Lung (tissue), 17 donors: ENCODE measurements at places on chromosomes 5 and 9.
A peak's percentile ranks its signal among the peaks of the same experiment; 100 is the strongest.

DNA sequence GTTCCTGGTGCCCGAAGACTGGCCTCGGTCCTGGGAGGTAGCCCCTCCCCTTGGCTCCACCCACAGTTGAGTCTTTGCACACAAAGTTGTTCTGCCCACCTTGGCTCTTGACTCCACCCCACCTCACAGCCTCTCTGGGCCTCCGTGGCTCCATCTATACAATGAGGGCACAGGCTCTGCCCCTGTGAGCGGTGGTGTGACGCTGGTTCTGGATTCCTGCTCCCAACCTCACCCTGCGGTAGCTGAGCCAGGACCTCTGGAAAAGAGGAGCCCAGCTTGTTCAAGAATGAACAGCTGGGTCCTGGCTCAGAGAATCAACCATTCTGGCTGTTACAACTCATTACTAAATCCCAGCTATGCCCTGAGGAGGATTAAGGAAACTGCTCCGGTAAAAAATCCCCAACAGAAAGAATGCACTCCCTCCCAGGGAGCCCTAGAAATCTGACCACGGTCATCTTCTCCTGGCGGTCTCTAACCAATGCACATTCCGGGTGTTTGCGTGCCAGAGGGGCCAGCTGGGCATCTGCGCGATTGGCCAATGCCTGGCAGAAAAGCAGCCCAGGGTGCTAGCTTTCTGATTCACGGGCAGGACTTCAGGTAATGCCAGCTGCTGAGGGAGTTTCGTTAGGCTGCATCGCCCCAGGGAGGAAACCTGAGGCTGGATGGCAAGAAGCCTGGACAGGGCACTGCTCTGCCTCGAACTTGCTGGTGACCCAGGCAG lies 9.9 kb upstream of the GRHPR start:
- no peaks in the 10 kb centered on the region for H3K4me1 ChIP-seq
- no peaks in the 10 kb centered on the region for H3K36me3 ChIP-seq
- peak; percentile 53 for DNase-seq
- no peaks in the 10 kb centered on the region for H3K27me3 ChIP-seq
- H3K27ac ChIP-seq: no peak overlapping the region

GRCh38 chr5:132293992-132294727 lies at the start of gene SLC22A4:
Gene SLC22A4 (plus strand): TSS chr5:132294394. CDS start chr5:132294617, 223 bp downstream.
- no peaks in the 10 kb centered on the region for H3K36me3 ChIP-seq
- peak within 1 kb of the TSS; percentile 44 for H3K4me3 ChIP-seq
- H3K27ac ChIP-seq: peak within 1 kb of the TSS; percentile 90
- DNase-seq: peak; percentile 97

DNA sequence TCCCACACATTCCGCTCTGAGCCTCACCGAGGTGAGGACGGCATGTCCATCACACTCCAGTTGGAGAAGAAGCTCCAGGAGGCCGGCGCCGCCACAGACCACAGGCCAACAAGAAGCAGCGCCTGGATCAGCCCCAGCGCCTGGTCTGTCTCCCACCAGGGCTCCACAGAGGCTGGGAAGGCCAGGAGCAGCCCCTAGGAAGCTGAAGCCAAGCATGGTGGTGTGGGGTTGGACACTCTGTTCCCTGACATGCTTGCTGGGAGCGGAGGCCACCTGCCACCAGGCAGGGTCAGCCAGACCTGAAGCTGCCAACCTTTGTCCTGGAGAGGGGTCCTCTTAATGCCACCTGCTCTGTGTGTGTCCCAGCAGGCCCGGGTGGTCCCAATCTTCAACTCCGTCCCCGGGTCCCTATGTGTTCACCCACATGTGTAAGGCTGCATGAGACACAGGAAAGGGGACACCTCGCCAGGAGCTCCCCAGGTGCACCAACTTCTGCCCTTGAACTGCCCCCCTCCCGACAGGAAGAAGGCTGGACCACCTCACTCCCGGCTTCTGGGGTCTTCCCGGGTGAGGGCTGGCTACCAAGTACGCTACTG lies 140.1 kb upstream of the PPP1R26 start:
- peaks cover 12% of the 10 kb centered on the region for H3K27me3 ChIP-seq
- no peak for DNase-seq
- H3K36me3 ChIP-seq: no peaks in the 10 kb centered on the region
- H3K4me1 ChIP-seq: peaks cover 3% of the 10 kb centered on the region
- no peak overlapping the region for H3K4me3 ChIP-seq

DNA sequence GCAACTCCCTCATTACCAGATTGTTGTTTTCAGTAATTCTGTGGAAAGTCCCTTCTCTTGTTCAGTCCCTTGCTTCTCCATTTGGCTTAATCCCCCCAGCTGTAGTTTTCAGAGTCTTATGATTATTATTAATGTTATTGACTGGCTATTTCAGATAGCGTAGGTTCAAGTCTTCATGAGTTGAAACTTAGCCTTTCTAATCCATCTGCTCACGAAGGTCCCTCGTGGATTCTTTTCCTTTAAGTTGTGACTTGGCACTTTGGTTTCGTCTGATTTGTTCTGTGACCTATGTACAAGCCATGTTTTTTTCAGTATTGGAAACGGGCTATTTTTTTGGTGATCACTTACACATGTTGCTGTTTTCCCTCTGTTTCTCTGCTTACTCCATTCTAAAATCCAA lies 260.3 kb downstream of the TMEM167A start:
- no peak overlapping the region for H3K27ac ChIP-seq
- no peak overlapping the region for H3K4me3 ChIP-seq
- H3K36me3 ChIP-seq: no peaks in the 10 kb centered on the region
- no peaks in the 10 kb centered on the region for H3K27me3 ChIP-seq
- DNase-seq: no peak

GRCh38 chr9:69097923-69098593 lies 62.5 kb downstream of the FXN start:
- no peaks in the 10 kb centered on the region for H3K36me3 ChIP-seq
- no peak for DNase-seq
- H3K27ac ChIP-seq: no peak overlapping the region
- H3K4me3 ChIP-seq: no peak overlapping the region

DNA sequence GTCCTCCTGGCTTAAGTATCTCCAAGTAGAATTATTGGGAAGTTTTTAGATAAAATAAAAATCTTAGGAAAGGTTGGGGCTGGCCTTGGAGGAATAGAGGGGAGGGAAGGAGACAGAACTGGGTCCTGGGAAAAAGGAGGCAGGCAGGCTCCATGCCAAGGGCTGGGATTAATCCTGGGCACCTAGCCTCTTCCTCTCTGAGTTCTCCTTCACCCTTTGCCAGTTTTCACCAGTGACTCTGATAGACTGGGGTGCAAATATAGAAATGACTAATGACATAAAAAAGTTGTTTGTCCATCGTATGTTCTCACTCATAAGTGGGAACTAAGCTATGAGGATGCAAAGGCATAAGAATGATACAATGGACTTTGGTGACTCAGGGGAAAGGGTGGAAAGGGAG lies 81.9 kb downstream of the RMI1 start:
- H3K27ac ChIP-seq: no peak overlapping the region
- H3K4me3 ChIP-seq: no peak overlapping the region
- no peak for DNase-seq

- H3K36me3 ChIP-seq: peaks cover 45% of the 10 kb centered on the region
- no peaks in the 10 kb centered on the region for H3K27me3 ChIP-seq
- H3K27ac ChIP-seq: no peak overlapping the region
- DNase-seq: no peak
- no peak overlapping the region for H3K4me3 ChIP-seq
Measured at GRCh38 chr9:104835161-104835560, 71.2 kb downstream of the NIPSNAP3B start.

GRCh38 chr9:2720179-2720654 lies 2.9 kb downstream of the KCNV2 start:
- H3K4me3 ChIP-seq: no peak overlapping the region
- no peaks in the 10 kb centered on the region for H3K36me3 ChIP-seq
- peaks cover 5% of the 10 kb centered on the region for H3K4me1 ChIP-seq
- H3K27me3 ChIP-seq: no peaks in the 10 kb centered on the region

GRCh38 chr9:98897745-98898144 lies 46.0 kb upstream of the COL15A1 start:
- H3K27ac ChIP-seq: no peak overlapping the region
- DNase-seq: no peak
- no peak overlapping the region for H3K4me3 ChIP-seq
- no peaks in the 10 kb centered on the region for H3K27me3 ChIP-seq

DNA sequence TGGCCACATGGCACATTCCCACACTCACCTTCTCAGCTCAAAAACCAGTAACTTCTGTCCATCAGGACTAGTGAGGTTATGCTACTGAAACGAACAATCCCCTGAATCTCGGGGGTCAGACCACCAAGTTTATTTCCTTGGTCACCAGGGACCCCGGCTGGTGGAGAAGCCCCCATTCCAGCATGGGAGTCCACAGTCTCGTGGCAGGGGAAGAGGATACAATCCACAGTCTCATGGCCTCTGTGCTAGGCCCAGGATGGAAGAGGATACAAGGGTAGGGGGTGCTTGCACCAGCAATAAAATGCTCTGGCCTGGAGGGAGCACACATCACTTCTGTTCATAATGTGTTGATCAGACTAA lies 7.4 kb upstream of the CARD19 start:
- peaks cover 13% of the 10 kb centered on the region for H3K4me1 ChIP-seq
- H3K36me3 ChIP-seq: no peaks in the 10 kb centered on the region
- DNase-seq: no peak
- no peak overlapping the region for H3K4me3 ChIP-seq
- no peaks in the 10 kb centered on the region for H3K27me3 ChIP-seq

GRCh38 chr5:55418994-55419968 lies 111.5 kb downstream of the MTREX start:
- no peak overlapping the region for H3K4me3 ChIP-seq
- H3K27ac ChIP-seq: no peak overlapping the region
- peaks cover 12% of the 10 kb centered on the region for H3K4me1 ChIP-seq
- no peak for DNase-seq
- peaks cover 18% of the 10 kb centered on the region for H3K36me3 ChIP-seq

GRCh38 chr5:114387433-114387832 lies 25.6 kb downstream of the KCNN2 start:
- H3K4me1 ChIP-seq: no peaks in the 10 kb centered on the region
- no peak for DNase-seq
- no peak overlapping the region for H3K27ac ChIP-seq
- no peaks in the 10 kb centered on the region for H3K36me3 ChIP-seq
- H3K27me3 ChIP-seq: no peaks in the 10 kb centered on the region

DNA sequence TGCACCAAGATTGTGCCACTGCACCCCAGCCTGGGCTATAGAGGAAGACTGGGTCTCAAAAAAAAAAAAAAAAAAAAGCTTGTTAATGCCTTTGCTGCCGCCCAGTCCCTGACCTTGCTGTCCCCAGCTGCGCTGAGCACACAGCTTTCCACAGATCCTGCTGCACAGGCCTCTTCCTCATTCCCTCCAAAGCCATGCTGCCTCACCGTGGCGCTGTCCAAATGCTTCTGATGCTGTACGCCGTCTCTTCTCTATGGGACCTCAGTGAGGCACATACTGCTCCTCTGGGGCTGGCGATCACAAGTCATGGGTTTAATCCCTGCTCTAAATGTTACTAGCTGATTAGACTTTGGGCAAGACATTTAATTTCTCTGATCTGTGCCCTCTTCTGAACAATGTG lies 234.1 kb downstream of the FBXL7 start:
- H3K27ac ChIP-seq: no peak overlapping the region
- H3K36me3 ChIP-seq: no peaks in the 10 kb centered on the region
- peaks cover 11% of the 10 kb centered on the region for H3K4me1 ChIP-seq
- no peak overlapping the region for H3K4me3 ChIP-seq

DNA sequence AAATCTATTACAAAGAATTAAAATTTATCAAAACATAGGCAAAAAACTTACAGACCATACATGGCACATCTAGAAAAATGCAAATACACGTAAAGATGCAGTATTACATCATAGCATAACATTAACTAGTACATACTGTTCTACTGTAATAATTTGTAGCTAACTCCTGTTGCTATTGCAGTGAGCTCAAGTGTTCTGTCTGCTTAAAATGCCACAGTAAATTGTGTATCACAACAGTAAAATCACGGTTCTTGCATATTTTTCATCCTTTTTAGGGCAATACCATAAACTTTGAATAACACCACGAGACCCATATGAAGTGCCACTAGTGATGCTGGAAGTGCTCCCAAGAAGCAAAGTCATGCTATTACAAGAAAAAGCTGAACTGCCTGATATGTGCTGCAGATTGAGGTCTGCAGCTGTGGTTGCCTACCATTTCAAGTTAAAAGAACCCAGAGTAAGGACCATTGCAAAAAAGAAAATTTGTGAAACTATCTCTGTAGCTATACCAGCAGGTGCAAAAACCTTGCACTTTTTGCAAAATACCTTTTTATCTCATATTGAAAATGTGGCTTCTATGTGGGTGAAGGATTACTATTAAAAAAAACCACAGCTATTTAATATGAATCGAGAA lies 14.2 kb downstream of the HOMER1 start:
- DNase-seq: no peak
- no peaks in the 10 kb centered on the region for H3K4me1 ChIP-seq
- no peak overlapping the region for H3K4me3 ChIP-seq
- no peaks in the 10 kb centered on the region for H3K27me3 ChIP-seq
- no peak overlapping the region for H3K27ac ChIP-seq

- peaks cover 2% of the 10 kb centered on the region for H3K4me1 ChIP-seq
- H3K27ac ChIP-seq: no peak overlapping the region
- peak; percentile 79 for DNase-seq
- no peaks in the 10 kb centered on the region for H3K27me3 ChIP-seq
Measured at GRCh38 chr5:168987543-168988300, 313.2 kb downstream of the SLIT3 start.

- H3K27me3 ChIP-seq: no peaks in the 10 kb centered on the region
- peaks cover 7% of the 10 kb centered on the region for H3K4me1 ChIP-seq
- no peak for DNase-seq
- H3K4me3 ChIP-seq: peak overlapping the region; percentile 75
- peak overlapping the region; percentile 82 for H3K27ac ChIP-seq
Measured at GRCh38 chr9:135960411-135961276, 529 bp downstream of the UBAC1 start.

- DNase-seq: no peak
- no peak overlapping the region for H3K27ac ChIP-seq
- no peak overlapping the region for H3K4me3 ChIP-seq
- peaks cover 57% of the 10 kb centered on the region for H3K4me1 ChIP-seq
Measured at GRCh38 chr9:91777292-91777830, 172.7 kb downstream of the ROR2 start.

GRCh38 chr9:134303601-134304000 lies 22.7 kb upstream of the RXRA start:
- H3K27me3 ChIP-seq: no peaks in the 10 kb centered on the region
- H3K36me3 ChIP-seq: no peaks in the 10 kb centered on the region
- no peak overlapping the region for H3K27ac ChIP-seq
- DNase-seq: no peak
- H3K4me3 ChIP-seq: no peak overlapping the region

DNA sequence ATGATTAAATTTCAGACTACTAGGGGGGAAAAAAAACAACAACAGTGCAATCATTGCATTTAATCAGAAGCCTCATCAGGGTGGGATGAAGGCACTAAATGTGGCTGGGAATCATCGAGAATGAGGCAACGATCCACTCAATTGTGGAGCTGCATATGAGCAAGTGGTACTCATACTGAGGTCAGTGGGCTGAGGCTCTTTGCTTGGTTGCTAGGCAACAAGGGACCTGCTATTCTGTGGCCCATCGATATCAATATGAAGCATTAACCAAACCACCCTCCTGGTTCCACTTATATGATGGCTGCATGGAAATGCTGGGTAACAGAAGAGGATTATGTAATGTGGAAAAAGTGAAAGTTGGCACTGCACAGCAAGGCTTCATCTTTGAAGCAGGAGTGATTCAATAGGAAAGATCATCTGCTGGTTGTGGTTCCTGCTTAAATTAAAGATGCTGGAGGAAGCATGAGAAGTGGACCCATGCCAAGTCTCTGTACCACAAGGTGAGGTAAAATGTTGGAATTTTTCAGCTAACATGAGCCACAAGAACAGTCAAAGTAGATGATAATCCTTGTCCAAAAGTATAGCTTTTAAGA lies 159.8 kb upstream of the HMHB1 start:
- no peaks in the 10 kb centered on the region for H3K36me3 ChIP-seq
- no peak overlapping the region for H3K4me3 ChIP-seq
- DNase-seq: no peak
- H3K27me3 ChIP-seq: no peaks in the 10 kb centered on the region

GRCh38 chr5:135934939-135935338 lies 19.8 kb downstream of the LECT2 start:
- H3K4me1 ChIP-seq: peaks cover 29% of the 10 kb centered on the region
- no peak overlapping the region for H3K27ac ChIP-seq
- DNase-seq: peak; percentile 60
